ENCODE measurements at places on chromosomes 12 and 14.

DNA sequence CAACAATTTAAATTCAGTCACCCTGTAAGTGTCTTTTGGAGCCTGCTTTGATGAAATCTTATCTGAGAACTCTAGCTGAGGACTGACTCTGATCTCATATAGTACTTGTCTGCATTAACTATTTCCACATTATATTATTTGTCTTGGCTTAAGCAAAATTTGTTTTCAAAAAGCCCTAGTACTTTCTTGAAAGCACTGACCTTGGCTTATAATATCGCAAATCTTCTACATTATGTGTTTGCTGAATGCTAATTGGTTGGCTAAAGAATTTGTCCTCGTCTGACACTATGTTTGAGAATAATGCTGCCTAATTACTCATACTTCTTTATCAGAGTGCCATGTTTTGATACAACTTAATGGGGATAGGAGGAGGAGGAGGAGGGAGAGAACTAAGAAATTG is 46.9 kb upstream of the FLRT2 start:
- DNase-seq: no peak

GRCh38 chr14:92716131-92716530 is 32.3 kb downstream of the LGMN start:
- no peak for DNase-seq

DNA sequence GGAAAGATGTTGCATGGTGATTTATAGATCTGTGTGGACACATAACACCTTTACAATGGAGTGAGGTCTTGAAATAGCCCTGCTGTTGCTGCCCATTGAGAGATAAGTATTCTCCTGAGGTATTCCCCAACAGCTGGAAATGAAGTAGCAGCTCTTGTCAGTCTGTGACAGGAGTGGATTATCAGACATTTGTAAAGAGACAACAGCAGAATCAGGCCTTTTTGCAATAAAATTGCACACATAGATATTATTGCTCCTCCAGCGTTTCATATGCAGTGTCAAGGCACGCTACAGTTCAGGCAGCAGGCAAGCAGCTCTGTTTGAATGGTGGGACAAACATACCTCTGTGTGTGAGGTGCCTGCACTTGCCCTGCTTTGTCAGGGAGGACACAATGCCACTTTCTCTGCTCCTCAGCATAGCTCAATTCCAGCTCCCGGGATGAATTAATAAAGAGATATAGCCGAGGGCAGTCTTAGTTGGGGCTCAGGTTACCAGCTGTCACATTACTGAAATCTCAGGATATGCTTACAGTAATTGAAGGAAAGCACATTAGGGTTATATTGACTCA is 49.4 kb downstream of the BICD1 start:
- DNase-seq: no peak

DNA sequence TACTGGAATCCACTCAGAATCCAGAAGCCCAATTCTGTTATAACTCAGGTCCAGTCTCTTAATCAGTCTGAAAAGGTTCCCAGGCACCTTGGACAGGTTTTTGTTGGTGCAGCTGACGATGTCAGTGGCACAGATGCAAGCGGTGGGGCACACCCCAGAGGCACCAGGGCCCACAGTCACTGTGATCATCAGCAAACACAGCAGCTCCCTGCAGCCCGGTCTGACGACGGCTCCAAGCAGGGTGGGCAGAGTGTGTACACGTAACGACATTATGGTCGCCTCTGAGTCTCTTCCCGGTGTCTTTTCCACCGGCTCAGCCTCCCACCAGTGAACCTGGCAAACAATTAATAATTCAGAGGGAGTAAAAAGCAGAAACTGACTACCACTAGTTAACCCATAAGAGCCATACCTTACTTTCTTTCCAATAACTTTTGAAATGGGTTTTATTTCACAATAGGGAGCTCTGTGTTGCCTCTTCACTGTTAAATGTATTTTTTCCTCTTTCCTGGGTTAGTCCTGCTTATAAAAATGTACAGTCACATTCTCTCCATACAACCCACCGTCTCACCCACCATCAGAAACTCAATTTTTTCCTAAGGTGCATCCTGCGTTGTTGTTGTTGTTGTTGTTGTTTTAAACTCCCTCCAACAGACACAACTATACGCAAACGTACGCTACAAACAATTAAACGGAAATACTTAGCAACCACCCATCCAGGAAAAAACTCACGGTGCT is 521 bp upstream of the PCED1B start:
- peak; percentile 50 for DNase-seq

- DNase-seq: no peak
These were observed 77.3 kb downstream of the IRF2BPL start for GRCh38 chr14:76951166-76951565.

- no peak for DNase-seq
These were observed 212.8 kb upstream of the KITLG start for GRCh38 chr12:88793096-88793495.

- no peak for DNase-seq
These were observed 1351.7 kb upstream of the TMEM132C start for GRCh38 chr12:126915309-126915708.

GRCh38 chr14:34460841-34461240 is 1.2 kb downstream of the SPTSSA start:
- DNase-seq: no peak

Measured in NCI-H1092 (cell line).